ENCODE measurements at places on chromosomes 1 and 21. TPM values are rescaled to one million over a fixed set of nuclear protein-coding genes. Genes with fewer than 3 reads are reported as not detected.

DNA sequence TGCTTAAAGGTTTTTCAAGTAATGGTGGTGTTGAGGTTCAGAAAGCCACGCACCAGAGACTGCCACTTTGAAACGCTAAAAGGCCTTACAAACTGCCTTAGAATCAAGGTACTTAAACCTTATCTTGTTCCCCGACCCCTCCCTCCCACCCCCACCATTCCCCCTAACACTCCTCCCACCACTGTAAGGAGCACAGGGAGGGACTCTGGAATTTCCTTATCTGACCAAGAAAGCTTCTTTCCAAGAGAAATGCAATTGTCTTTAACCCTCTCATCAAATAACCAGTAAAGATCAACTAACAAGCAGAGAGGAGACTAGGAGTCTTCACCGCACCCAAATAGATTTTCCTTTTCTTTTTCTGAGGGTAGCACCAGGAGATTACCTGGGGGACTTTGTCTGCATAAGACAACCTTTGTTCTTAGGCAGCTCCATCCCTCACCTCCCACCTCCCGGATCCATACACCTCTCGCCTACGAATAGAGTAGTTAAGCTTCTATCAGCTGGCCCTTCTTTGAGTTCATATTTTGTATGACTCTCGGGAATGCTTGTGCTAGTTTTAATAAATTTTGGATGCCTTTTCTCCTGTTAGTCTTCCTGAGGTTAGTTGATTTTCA lies 137.7 kb upstream of the ADGRL2 start:
- no peak for DNase-seq

GRCh38 chr1:181151378-181152326 lies 63.2 kb downstream of the IER5 start:
- no peak for DNase-seq

- DNase-seq: no peak
These were observed 14.8 kb upstream of the PIGM start for GRCh38 chr1:160046494-160047110.

DNA sequence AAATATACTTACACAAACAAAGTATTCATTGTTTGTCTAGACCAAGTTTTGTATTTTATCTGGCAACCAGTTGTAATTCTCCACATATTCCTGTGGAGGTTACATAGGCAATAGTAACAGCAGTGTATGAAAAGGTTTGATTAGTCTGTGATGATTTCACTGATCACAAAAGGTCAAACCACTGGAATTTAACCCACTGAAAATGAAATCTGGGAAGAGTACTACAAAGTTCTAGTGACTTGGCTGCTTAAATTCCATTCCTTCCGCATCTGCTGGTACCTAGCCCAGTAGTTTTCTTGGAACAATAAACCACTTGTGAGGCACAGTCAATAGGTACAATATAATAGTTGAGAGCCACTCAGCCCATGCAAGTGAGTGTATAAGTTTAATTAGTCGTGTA lies 205.4 kb downstream of the NFIA start:
- no peak for DNase-seq

DNA sequence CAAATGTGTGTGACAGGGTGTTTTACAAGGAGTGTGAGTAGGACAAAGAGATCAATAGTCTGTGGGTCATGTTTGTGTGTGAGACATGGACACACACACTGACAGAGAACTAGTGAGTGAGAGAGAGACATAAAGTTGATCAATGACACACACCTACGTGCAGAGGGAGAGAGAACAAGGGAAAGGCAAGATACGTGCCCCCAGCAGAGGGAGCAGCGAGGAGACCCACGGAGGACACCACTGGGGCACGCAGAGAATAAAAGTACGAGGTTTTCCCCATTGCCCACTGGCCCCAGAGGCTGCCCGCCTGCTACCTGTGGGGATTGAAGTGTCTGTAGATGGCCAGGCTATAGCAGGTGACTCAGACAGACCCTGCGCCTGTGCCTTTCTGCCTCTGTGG lies 130.2 kb upstream of the CSF3R start:
- no peak for DNase-seq

GRCh38 chr1:244369256-244370057 lies 82.3 kb downstream of the ADSS2 start:
- DNase-seq: no peak

- no peak for DNase-seq
These were observed 4.3 kb downstream of the LHX9 start for GRCh38 chr1:197921235-197922069.

DNA sequence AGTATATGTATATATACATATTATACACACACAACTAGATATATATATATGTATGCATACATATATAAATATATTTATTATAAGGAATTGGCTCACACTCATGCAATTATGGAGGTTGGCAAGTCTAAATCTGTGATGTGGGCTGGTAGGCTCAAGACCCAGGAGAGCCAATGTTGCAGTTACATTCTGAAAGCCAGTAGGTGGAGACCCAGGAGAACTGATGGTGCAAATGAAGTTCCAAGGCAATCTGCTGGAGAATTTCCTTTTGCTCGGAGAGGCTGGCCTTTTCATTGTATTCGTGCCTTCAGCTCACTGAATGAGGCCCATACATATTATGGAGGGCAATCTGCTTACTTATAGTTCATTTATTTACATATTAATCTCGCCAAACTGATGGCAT lies 9.4 kb downstream of the IVL start:
- no peak for DNase-seq

DNA sequence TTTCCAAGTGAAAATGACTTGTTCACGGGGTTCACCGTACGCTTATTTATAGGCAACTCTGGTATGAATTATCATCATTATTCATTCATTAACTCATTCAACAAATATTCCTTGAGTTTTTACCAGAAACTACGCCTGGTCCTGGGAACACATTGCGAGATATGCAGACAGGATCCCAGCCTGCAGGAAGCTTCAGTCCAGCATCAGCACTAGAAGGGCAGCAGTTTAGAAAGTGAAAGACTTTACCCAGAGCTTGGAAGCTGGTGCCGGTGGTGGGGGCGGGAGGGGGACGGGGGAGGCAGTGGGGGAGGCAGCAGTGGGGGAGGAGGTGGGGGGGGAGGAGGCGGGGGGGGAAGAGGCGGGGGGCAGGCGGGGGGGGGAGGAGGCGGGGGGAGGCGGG lies 55.9 kb downstream of the SETD4 start:
- DNase-seq: no peak

GRCh38 chr1:89685461-89685860 lies 52.5 kb downstream of the LRRC8C start:
- no peak for DNase-seq

DNA sequence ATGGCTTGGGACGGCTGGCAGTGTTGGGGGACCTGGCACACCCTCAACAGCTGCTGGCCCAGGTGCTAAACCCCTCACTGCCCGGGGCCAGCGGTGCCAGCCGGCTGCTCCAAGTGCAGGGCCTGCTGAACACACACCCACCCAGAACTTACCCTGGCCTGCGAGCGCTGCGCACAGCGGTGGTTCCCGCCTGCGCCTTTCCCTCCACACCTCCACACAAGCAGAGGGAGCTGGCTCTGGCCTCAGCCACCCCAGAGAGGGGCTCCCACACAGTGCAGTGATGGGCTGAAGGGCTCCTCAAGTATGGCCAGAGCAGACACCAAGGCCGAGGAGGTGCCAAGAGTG lies 67.9 kb downstream of the FMO4 start:
- DNase-seq: no peak

DNA sequence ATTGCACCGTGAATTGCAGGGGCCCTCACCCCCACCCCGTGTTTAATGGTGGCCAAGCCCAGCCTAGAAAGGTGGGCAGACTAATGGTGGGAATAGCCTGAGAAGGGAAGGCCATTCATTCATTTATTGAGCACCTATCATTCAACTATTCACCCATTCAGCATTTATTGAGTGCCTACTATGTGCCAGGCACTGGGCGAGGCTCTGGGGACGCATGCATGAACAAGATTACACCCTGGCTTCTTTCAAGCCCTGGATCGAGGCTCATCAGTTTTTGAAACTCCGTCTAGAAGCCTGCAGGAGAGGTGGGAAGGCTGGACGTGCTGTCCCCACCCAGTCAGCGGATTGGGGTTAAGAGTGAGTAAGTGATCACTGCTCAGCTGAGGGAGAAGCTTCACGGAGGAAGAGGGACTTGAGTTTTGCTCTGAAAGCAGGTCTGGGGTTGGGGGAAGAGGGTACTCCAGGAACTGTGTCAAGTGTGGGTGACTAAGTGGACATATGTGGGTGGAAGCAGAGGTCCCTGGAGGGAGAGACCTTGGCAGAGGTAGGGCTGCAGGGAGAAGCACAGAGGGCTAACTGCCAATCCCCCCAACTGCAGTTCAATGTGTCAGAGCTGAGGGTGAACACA lies 35.6 kb downstream of the MEF2D start:
- DNase-seq: no peak

DNA sequence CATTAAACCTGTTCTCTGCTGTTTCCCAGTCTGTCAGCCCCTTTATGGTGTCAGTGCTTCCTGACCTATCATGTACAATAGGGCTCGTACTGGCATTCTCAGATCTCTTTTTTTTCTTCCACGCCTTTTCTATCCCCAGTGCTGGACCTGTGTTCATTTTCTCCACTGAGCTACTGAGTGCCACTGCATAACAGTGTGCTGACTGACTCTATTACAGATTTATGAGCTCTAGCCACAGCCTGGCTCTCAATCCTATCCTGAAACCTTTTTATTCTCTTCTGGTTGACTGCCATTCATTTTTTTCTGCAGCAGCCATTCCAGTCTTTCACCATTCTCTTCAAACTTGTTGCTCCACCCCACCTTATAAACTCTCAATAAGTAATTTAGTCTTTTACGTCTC lies 59.6 kb upstream of the MACF1 start:
- DNase-seq: no peak

DNA sequence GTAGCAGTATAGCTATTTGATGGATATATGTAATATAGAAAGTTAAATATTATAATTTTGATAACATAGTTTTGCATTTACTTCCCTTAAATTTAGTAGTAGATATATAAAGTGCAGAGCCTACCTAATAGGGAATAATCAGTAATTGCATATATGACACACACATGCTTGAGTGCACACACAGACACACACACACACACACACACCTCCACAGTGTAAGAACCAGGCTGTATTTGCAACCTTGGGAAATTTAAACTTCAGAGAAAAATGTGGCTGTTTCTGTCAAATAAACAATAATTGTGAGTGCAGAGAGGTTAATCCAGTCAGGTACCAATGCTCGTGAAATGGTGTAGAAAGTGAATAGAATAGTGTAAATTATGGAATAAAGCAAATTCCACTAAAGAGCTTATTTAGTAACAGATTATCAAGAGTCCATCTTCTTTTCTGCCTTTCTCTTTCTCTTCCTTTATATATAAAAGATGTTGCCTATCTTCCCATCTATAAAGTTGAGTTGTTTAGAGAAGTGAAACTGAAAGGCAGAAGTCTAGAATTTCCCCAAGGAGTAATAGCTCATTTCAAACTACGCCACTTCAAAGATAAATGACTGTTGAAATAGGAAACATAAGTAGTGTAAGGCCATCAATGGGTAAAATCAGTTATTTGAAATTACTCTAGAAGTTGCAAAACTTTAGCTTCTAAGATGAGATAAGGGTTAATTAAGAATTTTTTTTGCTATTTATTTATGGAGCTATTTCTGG lies 273.7 kb downstream of the SRGAP2C start:
- no peak for DNase-seq

GRCh38 chr1:54405898-54406293 lies 298 bp downstream of the SSBP3 start:
- DNase-seq: no peak

Gene CLDN17
- total RNA-seq: not detected

Gene RHD
- not detected for total RNA-seq

Gene SH2D1B
- total RNA-seq: not detected

Gene ATP1B1
- 62.1 TPM for total RNA-seq

Gene RNF223
- total RNA-seq: 5.4 TPM

Gene CLEC20A
- not detected for total RNA-seq

Data from kidney epithelial cell (primary cell).